CD4-positive, alpha-beta T cell treated with Interleukin-10 for 1 hour (primary cell): ENCODE measurements at places on chromosomes 2 and 18.

DNA sequence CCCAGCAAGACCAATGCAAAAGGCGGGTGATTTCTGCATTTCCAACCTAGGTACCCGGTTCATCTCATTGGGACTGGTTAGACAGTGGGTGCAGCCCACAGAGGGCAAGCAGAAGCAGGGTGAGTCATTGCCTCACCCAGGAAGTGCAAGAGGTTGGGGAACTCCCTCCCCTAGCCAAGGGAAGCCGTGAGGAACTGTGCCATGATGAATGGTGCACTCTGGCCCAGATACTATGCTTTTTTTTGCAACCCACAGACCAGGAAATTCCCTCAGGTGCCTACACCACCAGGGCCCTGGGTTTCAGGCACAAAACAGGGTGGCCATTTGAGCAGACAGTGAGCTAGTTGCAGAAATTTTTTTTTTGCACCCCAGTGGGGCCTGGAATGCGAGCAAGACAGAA, 662.6 kb upstream of the ACVR2A start:
- peak; percentile 68 for DNase-seq

DNA sequence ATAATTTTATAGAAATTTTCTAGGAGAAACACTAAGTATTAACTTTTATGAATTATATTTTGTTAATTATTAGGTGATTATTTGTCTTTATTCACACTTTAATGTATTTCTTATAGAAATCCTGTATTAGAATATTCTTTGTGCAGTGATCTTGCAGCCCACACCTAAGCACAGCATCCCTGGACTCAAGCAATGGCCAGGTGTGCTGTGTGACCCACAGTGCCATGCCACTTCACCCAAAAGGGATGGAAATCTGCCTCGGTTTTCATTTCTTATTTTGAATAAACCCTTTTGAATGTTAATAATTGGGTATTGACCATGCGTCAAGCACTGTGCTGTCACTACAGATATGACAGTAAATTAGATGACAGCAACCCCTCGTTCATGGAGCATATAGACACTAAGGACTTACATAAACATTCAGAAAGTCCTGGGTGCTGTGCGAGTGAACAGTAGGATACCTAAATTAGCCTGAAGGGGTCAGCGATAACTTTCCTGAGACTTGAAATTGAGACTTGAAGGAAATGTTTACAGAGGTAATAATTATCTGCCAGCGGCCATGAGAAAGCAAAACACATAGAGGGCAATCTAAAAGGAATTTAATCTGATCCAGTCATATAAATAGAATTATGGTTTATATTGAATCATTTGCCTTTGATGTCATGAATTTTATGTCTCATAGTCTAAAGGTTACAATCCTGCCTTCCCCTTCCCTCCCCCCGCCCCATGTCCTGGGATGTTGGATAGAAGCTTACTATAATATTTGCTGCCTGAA, 52.7 kb upstream of the CALCRL start:
- no peak for DNase-seq

DNA sequence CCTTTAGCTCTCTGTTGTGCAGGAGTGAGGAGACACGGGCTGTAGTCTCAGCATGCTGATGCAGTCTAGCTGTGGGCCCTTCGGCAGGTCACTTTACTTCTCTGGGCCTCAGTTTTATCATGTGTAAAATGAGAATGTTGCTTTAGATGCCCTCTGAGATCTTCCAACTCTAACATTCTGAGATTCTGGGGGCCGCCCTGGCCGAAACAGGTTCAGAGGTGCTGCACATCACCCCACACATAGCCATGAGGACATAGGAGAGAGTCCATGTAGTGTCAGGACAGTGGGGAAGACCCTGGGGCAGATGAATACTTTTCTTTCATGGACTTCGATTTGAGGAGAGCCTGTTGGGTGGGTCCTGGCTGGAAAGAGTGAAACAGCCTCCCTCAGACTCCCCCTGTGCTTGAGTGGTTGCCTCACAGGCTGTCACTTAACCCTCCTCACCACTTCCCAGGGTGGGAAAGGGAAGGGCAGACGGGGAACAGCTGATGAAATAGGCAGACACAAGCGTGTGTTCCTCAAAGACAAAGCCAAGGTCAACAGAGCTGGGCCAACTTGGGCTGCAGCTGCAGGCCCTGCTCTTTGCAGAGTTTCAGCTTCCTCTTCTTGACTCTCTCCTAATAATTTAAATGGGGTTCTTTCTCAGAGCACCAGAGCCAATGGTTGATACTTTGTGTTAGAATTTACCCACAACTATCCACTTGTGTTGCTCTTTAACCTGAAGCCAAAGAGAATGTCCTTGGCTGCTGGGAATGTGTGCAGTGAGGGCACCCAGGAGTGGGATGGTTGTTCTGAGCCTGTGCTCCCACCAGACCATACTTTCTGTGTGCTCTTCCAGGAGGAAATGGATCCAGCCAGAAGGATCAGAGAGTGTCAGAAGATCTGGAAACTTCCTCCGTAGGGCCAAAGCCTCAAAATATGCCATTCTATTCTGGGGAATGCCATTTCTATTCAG, 14.7 kb upstream of the MRPL33 start:
- no peak for DNase-seq

GRCh38 chr2:100621371-100621951, 58.7 kb downstream of the PDCL3 start:
- no peak for DNase-seq

GRCh38 chr2:239153806-239154591, 246.8 kb downstream of the HDAC4 start:
- DNase-seq, result no peak

DNA sequence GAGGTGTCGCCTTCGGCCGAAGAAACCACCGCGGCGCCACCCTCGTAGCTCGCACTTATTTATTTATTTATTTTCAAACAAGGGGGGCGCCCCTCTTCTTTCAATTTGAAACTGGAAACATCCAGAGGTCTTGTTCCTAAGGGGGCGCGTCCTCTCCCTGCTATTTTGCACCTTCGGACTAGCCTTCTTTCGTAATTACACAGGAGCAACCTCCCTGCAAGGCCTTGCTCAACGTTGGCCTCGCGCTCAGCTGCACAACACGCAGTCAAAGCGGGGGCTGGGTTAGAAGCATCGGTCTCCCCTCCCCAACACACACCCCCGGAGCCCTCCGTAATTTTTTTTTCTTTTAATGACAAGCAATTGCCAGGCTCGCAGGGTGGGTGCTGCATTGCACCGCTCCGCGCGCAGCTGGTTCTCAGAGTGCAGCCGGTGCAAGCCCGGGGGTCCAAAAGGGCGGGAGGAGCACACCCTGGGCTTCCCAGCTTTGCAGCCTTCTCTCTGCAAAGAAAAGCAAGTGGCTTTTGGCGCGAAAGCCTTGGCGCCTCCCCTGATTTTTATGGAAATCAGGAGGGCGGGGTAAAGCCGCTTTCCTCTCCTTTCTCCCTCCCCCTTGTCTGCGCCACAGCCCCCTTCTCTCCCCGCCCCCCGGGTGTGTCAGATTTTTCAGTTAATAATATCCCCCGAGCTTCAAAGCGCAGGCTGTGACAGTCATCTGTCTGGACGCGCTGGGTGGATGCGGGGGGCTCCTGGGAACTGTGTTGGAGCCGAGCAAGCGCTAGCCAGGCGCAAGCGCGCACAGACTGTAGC, at the start of gene MYCN:
TSS of gene MYCN (plus strand) at position 697 of the 807 bp plus-strand sequence. CDS start 1,515 bp downstream, outside the sequence.
- peak; percentile 5 for DNase-seq

DNA sequence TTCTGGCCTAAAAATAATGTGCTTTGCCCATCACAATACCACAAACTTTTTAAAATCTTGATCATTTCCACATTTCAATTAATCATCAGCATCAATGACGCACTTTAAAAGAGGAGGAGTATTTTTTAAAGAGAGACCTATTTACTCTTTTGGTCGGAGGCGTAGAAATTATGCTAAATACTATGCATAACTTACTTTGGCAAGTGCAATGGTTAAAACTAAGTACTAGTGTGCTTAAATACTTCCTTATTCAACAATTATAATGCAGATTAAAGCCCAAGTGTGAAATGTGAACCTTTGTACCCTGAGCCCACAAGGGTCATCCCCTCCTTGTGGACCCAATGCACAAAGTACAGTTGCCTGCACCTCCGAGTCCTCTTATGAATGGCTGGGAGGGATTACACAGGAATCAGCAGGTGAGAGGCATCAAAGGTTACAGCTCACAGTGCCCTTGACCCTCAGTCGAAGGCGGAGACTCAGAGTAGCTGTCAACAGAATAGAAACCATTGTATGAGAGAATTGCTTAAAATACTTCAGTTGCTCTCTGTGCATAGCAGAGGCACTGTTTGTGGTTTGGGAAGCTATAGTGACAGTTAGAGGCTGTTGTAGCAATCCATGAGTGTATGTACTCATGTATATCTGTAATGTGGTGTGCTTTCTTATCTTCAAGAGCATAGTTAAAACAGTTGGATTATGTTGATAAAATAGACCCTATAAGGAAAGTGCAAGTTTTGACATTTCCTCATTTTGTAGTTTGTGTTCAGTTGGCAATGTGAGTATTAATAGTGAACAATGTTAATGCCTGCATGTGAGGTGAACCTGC, 151.7 kb upstream of the ITGA4 start:
- peak; percentile 67 for DNase-seq

DNA sequence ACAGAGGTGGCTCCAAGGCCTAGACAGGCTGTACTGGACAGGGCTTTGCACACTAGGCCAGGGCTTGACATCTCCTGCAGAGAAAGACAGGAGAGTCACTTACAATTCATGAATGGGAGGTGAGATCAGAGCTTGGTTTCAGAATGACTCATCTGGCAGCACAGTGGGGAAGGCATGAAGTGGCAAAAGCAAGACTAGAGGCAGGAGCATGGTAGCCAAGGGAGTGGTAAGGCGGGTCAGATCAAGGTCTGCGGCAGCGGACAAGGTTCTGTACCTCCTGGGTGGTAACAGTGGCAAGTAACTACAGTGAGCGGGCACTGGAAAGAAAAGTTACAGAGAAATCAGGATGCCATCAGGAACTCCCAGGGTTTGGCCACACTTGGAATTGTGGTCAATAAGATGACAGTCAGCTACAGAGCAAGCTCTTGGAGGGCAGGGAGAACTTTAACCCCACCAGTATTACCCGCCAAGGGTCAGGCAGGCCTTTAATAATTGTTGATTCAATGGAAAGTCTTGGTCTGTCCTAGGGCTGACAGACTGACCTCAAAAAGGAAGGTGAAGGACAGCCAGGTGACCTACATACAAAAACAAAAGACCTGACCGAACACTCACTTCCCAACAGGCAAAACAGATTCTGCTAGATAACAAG, 5.7 kb downstream of the MCFD2 start:
- no peak for DNase-seq

GRCh38 chr2:207480521-207481040, 49.2 kb upstream of the CREB1 start:
- DNase-seq, result no peak

DNA sequence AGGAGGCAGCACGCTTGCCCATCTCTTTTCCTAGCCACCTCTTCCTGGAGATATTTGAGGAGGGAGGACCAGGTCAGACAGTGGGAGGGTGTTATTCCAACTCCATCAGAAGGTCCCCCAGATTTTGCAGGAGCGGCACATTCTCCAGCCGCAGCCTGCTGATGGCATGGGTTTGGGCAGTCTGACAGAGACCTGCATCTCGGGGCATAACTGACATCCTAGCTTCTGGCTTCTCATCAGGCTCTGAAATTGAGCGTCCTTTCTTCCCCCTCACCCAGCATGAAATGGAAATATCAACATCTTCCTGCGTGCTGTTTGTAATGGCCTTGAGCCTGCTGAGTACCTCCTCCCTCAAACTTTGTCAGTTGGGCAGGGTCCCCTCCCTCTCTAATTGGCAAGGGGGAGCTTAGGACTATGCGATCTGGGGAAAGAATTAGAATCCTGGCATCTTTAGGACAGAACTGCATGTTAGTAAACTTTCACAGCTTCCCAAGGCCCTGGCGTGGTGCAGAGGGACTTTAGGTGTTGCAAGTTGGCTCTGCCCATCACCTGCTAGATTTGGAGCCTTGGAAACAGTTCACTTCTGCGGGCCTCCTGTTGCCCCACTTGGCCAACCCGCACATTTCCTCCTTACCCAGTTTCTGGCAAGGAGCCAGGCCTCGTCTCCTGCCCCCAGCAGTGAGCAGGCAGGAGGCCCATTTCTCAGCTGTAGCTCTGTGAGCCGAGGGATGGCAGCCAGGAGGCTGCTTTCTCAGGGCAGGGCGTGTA, 2.2 kb downstream of the ITM2C start:
- peak; percentile 75 for DNase-seq

- no peak for DNase-seq
These were observed 39.7 kb upstream of the TEX51 start for GRCh38 chr2:126858991-126859390.

DNA sequence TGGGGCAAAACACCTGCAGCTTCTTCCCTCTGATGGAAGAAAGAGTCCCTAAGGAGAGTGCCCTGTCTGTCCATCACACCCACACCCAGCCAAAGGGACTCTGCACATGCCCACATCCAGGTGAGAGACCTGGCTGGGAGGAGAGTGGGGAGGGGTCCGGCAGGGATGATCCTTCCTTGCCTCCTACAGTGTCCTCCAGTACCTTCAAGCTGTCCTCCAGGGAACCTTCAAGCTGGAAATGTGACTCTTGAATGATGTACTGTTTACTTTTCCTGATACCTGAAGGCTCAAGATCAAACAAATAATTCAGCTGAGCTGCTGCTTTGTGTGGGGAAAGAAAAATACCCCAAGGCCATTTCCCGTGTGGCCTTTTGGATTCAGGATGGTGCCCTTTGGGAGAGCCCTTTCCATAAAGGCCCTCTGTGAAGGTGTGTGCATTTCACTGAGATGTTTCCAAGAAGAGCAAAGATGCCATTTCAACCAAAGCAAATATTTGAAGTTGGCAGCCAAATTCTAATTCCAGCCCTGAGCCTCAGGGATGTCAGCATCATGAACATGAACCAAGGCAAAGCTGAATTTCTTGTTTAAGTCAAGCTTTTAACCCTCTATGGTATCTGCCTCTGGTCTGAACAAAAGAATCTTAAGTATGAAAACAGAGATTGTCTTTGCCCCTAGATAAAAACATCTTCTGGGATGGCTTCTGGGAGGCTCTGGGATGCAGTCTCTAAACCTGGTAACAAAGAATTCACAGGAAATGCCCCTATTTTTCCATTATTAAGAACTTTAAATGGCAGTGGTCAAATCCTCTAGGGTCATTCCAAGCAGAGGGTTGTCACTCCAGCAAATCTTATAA, 11.1 kb downstream of the EVA1A start:
- DNase-seq, result no peak

DNA sequence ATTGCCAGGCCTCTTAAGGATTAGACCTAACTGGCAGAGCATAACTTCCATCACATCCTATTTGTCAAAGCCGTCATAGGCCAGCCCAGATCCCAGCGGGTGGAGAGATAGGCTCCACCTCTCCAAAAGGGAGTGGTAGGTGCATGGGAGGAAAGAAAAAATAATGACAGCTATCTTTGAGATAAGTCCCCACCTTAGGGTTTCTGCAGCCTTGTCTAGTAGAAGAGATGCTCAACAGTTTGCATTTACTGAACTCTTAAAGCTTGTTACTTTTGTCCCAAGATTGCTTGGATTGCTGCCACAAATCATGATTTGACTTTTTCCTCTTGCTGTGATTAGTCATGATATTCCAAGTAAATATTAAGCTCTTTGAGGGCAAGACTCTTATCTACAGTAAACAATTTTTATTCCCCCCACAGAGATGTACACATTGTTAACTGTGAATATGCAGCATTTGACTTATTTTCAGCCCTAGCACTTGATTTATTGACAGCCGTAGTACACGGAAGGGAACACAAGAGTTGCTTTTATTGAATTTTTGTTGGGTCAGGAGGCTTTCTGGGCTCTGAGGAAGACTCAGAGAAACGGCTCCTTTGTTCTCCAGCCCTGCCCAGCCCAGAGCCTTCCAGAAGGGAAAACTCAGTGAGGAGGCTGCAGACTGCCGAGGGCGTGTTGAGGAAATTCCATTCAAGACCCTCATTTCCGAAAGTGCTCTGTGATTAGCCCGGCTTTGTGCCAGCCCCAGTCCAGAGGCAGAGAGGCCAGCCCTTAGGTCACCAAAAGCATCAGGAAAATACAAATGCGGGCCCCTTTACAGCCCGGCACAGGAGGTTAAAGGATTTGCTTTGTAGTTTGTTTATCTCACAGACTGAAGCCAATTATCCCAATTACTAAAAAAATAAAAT, 75.5 kb upstream of the ZNF532 start:
- no peak for DNase-seq
